ENCODE measurements at places on chromosomes 6 and 20.

GRCh38 chr6:70124882-70125545 is 177.9 kb downstream of the COL9A1 start:
- DNase-seq, result no peak

GRCh38 chr6:2843138-2843740 is 1.6 kb upstream of the SERPINB1 start:
- no peak for DNase-seq

- DNase-seq, result no peak
Observed at GRCh38 chr20:44404204-44405181, 49.0 kb downstream of the HNF4A start.

DNA sequence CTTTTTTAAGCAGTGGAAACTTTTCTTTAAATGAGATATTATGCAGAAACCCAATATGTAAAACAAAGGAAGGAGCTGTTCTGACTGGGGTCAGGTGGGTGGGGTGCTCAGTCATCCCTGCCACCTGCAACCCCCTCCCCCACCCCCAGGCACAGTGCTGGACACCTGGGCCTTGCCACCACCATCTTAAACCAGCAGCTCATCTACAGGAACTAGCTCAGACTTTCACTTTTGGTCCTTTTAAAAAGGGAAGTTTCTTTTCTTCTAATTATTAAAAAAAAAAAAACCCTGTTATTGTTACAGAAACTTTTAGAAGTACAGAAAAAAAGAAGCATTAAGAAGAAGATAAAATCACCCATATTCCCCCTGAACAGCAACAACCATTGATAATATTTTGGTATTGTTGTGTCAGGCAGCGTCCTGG is 37.1 kb downstream of the PPP1R16B start:
- peak; percentile 87 for DNase-seq

- DNase-seq, result no peak
Observed at GRCh38 chr6:169397684-169398083, 144.0 kb upstream of the THBS2 start.

DNA sequence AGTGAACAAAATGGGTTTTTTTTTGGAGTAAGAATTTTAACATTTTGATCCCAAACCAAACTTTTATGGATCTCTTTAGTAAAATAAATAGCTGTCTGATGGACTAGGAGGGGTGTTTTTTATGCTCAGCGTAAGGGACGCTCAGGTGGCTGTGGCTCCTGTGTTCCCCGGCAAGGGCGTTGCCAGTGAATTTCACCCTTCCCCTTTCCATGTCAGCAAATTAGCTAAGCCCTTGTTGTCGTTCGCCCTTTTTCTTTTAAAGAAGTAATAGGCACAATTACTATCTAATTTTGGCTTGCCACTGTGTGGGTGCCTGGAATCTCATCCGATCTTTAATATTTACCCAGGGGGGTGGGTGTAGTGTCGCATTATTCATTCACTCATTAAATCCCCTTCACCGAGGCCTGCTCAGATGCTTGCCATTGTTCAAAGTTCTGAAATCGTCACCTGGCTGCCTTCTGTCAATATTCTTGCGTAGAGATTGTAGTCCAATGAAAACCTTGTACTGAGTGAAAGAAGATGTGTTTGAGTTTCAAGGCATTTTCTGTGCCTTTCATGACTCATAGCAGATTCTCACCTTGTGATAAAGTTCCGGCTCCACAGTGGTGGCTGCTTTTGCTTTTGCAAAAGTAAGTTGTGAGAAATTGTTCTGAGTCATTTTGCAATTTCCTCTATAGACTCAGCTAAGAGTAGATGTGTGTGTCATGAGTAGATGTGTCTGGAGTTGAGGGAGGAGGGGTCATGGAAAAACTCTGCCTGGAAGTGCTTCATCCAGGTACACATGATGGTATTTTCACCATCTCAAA is 40.0 kb upstream of the CLDN20 start:
- peak; percentile 71 for DNase-seq

DNA sequence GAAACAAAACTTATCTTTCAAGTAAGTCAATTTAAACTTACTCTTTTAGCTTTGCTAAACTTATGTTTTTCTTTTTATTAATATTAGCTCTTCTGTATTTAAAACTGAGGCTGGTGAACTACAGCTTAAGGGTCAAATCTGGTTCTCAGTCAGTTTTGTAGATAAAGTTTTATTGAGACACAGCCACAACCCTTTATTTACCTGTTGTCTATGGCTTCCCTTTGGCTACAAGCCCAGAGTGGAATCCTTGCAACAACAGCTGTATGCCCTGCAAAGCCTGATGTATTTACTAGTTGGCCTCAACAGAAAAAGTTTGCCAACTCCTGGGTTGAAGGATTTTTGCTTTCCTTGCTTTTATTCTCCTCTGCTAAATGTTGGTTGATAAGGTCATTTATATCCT is 491.4 kb upstream of the RNF217 start:
- DNase-seq, result no peak

DNA sequence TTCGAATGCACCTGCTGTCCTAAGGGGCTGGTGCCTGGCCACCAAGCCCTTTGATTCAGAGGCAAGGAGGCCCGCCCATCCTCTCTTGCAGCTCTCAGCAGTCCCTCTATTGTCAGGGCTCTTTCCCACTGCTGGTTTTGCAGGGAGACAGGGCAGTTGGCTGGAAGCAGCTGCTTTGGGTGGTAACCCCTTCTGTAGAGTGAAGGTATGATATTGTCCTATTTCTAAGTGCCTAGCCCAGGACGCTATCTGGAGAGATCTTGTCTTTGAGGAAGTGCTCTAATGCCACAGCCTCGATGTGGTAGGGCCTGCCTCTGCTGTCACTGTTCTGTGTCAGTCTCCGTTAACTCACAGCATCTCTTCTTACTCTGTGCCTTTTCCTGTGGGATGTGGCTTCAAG is 5.6 kb downstream of the PLCG1 start:
- peak; percentile 39 for DNase-seq

GRCh38 chr6:22755605-22756004 is 186.2 kb downstream of the HDGFL1 start:
- no peak for DNase-seq

- no peak for DNase-seq
Observed at GRCh38 chr6:112787371-112787770, 440.2 kb downstream of the RFPL4B start.

DNA sequence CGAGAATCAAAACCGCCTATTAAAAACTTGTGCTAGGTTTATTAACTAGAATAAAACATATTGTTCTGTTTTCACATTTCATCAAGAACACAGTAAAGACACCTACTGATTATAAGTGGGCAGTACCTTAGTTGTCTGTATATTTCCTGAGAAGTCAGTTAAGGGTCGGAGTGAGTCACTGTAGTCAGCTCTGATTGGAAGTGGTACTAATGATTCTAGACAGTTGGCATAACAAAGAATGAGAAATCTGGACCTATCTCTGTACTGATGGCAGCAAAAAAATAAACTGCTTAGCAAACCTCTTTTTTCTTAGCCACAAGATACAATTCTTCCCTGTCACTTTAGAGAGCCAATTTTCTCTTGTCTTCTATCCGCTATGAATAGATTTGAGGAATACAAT is 387.3 kb upstream of the ADGRB3 start:
- no peak for DNase-seq

Data from activated CD4-positive, alpha-beta T cell treated with anti-CD3 and anti-CD28 coated beads for 48 hours (primary cell).